ENCODE measurements at places on chromosomes 16 and 17.
A peak's percentile ranks its signal among the peaks of the same experiment; 100 is the strongest.

DNA sequence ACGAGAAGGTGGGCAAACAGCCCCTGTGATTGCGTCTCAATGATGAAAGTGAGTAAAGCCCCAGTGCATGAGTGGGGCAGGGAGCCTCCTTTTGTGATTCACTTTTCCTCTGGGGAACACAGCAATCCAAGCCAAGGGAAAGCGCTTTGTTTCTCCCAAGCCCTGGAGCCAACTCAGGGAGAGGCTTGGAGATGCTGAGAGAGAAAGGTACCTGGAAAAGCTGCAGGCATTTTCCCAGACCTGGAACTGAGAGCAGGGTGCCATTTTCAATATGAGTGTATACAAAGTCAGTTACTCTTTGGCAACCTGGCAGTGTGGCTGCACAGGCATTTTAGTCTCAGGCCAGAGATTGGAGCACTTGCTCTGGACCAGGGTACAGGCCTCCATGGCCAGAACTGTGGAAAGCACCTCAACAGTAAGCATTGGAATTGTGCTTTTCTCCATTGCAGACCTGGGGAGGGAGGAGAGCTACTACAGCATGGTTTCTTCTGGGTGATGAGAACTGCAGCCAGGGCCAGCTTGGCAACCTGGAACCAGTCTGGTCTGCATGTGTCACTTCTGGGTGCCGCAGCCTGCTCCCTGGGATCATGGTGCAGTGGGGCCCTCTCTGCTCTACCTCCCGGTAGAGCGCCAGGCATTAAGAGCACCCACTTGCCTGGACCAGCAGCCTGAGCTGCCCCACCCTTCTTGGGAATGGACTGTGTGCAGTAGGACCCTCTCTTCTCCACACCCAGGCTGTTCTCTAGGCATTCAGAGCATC, 89.0 kb upstream of the CDH5 start:
- DNase-seq, result no peak

GRCh38 chr17:44266402-44267164, 1.4 kb downstream of the SLC4A1 start:
- DNase-seq, result peak; percentile 6

- DNase-seq, result no peak
These were observed 115.4 kb downstream of the C16orf95 start for GRCh38 chr16:87201790-87202189.

GRCh38 chr17:52025236-52025635, 133.3 kb downstream of the CA10 start:
- no peak for DNase-seq

- DNase-seq, result no peak
These were observed 49.0 kb downstream of the KANSL1 start for GRCh38 chr17:46144246-46144645.

DNA sequence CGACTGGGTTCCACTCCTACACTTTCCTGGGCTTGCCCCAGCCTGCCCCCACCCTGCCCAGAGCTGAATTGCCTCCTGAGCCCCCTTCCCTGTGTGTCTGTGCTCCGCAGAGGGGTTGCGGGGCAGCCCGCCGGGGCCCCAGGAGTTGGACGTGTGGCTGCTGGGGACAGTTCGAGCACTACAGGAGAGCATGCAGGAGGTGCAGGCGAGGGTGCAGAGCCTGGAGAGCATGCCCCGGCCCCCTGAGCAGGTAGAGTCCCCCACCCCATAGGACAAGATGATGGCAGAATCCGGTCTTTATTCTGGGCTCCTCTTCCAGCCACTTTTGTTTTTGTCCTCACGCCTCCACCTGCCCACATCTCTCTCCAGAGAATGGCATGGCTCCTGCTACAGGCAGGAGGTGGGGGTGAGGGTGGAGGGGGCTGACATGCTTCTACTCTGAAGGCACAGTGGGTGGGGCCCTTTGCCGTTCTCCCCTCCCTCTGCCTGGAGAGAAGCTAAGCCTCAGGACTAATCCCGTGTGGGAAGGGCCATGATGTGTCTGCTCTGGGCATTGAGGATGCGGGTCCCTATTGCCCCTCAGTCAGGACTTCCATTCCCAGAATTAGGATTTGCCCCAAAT, 3.5 kb downstream of the ACBD4 start:
- DNase-seq, result no peak

DNA sequence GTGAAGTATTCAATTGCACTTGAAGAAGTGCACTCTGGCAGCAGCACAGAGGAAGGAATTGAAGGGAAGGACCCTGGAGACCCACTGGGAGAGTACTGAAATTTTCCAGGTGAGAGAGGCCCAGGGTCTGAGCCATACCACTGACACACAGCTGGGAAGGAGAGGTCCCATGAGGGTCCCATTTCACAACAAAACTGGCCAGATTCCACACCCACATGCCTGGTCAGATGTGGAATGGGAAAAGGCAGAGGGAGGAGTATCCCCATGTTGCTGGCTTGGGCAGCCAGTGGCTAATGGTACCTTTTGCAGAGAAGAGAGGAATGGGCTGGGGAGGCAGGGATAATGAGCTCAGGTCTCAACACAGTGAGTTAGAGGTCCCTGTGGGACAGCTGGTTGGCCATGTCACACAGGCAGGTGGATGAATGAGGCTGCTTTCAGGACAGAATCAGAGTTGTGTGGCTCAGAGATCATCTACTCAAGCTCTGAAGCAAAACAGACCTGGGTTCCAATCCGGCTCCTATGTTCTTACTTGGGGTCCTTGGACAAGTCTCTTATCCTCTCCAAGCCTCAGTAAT, 26.2 kb upstream of the NGFR start:
- no peak for DNase-seq

DNA sequence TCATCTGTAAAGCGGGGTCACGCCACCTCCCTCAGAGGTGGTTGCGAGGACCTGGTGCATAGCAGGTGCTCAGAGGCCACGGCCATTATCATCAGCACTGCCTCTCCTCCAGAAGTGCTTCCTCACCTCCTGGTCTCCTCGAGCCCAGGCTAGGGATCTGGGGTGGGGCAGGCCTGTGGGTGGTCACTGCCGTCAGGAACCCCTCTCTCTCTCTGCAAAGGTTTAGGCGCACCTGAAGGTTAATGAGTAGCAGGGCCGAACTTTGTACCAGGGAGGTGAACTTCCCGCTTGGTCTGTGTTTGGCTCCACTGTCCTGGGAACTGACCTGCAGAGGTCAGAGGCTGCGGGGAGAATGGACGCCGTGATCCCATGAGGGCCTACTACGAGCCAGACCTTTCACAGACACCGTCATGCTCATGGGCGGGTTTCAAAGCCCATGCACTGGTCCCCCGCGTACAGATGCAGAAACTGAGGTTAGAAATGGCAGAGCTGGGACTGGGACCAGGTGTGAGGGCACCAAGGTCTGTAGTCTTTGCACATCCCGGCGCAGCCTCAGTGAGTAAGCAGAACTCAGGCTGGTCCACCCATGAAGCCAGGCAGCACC, 13.8 kb downstream of the JUP start:
- DNase-seq, result no peak

DNA sequence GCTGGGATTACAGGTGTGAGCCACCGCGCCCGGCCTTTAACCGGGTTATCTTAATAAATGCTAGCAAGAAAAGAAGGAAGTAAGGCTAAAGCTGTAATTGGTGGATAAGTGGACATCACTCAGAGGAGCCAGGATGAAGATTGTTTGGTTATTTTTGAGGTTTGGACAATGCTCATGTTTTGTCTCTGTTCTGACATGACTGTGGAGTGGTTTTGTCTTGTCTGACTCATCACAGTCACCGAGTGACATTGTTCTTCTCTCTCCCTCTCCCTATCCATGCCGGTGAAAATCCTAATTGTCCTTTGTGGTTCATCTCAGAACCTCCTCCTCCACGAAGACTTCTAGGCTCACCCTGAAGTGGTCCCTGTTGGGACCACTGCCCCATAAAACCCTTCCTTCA, 23.5 kb upstream of the GRIN2A start:
- no peak for DNase-seq

- no peak for DNase-seq
These were observed 1.8 kb upstream of the CDH15 start for GRCh38 chr16:89169778-89170177.

DNA sequence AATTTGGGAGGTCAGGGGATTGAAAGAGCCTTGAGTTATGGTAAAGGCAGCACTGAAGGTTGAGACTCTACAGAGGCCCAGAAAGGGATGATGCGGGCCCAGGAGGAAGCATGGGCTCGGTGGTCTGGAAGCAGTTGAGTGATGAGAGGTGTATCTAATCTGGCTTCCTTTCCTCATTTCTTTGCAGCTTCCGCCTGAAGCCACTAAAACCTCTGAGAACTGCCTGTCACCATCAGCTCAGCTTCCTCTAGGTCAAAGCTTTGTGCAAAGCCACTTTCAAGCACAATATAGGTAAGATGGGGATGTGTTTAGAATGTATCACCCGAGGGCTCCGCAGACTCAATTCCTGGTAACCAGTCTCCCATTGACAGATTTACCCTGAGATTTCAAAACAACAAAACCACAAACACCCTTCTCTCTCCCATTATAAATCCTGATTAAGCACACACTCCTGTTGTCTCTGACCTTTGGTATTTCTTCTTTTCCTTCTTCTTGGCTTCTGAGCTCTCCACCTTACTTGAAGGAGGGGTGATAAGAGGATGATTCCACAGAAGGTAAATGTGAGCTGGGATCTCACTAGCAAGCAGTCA, 21.2 kb downstream of the USP43 start:
- no peak for DNase-seq

GRCh38 chr16:53654946-53655345, 48.7 kb downstream of the RPGRIP1L start:
- no peak for DNase-seq

Data from CD4-positive, alpha-beta T cell treated with Interleukin-15 for 1 hour (primary cell).